ENCODE measurements at places on chromosomes 3 and 15. TPM values are rescaled to one million over a fixed set of nuclear protein-coding genes. Genes with fewer than 3 reads are reported as not detected.

The GABRG3 gene
- total RNA-seq, result not detected

The IL5RA gene
- 0.04 TPM for total RNA-seq

The OR4F6 gene
- not detected for total RNA-seq

The TIGIT gene
- 0.23 TPM for total RNA-seq

The ITIH1 gene
- 0.51 TPM for total RNA-seq

The WWTR1 gene
- total RNA-seq, result 26.6 TPM

The HTR3E gene
- not detected for total RNA-seq

The ESYT3 gene
- 0.97 TPM for total RNA-seq

The GPR160 gene
- 9.3 TPM for total RNA-seq

The DUOX2 gene
- 32.2 TPM for total RNA-seq

The RTP4 gene
- 1.9 TPM for total RNA-seq

The LYZL4 gene
- total RNA-seq, result not detected

The TMEM212 gene
- total RNA-seq, result not detected

GRCh38 chr15:75947092-75947491, 43.4 kb downstream of the FBXO22 start:
- DNase-seq, result no peak

GRCh38 chr3:30620402-30621360, 14.3 kb downstream of the TGFBR2 start:
- no peak for DNase-seq

GRCh38 chr3:99875581-99875928, 57.9 kb downstream of the CMSS1 start:
- no peak for DNase-seq

GRCh38 chr3:195102609-195103467, 168.1 kb downstream of the XXYLT1 start:
- DNase-seq, result no peak

- DNase-seq, result no peak
Observed at GRCh38 chr3:164320962-164321361, 757.3 kb downstream of the SI start.

DNA sequence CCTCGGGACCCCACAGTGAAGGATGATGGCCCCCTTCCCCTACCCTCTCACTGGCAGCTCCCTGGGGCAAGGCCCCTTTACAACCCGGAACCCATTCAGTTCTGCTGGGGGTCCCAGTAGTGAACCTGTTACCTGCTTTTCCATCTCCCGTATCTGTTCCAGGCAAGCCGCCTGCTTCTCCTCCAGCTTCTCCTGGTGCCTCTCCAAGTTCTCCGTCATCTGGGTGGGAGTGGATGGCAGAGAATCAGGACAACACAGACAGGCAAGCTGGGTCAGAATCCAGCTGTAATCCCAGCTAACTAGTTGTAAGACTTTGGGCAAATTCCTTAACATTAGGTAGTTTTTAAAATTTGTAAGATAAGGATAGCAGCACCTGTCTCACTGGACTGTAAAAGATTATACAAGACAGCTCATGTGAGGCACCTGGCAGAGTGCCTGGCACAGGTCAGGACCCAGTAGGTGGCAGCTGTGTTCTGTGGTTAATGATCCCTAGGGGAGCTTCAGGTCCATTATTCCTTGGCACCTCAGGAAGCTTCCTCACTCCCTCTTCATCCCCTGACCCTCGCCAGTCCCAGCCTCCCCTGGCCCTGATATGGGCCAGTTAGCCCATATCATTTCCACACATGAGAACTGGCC, 6.4 kb upstream of the ANKRD63 start:
- peak; percentile 88 for DNase-seq

DNA sequence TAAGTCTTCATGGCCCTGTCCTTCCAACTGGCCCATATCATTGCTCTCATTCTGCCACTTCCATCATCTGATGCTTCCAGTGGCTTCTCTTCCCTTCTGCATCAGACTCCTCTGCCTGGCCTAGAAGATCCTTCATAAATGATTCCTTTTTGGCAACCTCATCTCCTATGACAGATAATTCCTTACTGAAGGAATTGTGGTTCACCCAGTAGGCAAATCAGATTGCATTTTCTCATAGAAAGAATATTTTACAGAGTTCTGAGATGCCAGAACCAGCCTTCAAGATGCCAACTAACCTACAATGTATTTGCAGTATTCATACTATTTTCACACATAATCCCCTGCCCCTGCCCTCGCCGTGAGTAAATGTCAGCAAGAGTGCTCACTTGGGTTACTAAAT, 423.0 kb upstream of the TGFBR2 start:
- DNase-seq, result no peak

DNA sequence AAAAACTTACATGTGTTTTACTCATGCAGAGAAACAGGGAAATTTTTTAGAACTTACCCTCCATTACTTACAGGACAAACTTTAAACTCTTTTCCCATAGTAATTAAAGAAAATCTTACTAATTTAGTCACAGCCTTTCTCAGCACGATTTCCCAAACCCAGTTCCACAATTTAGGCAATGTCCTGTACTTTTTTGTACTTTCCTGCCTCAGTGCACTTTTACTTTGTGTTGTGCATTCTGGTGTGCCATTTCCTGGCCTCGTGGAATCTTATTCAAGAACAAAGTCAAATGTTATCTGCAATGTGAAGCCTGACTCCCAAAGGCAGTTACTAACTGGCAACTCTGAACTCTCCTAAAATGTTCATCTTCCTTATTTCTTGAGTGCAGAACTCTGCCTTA, 1.9 kb downstream of the SLC33A1 start:
- no peak for DNase-seq

- DNase-seq, result no peak
Observed at GRCh38 chr15:79282371-79283251, at the start of gene ANKRD34C. Gene ANKRD34C (plus strand): TSS chr15:79282722. CDS start chr15:79293285, 10,563 bp downstream.

GRCh38 chr15:73687351-73687750, 3.2 kb downstream of the CD276 start:
- DNase-seq, result no peak

GRCh38 chr15:100438570-100438969, 90.2 kb downstream of the CERS3 start:
- DNase-seq, result peak; percentile 5

- DNase-seq, result peak; percentile 29
Observed at GRCh38 chr3:184549796-184550577, 11.6 kb upstream of the EPHB3 start.

- DNase-seq, result no peak
Observed at GRCh38 chr3:48697952-48698351, 12.2 kb upstream of the NCKIPSD start.

DNA sequence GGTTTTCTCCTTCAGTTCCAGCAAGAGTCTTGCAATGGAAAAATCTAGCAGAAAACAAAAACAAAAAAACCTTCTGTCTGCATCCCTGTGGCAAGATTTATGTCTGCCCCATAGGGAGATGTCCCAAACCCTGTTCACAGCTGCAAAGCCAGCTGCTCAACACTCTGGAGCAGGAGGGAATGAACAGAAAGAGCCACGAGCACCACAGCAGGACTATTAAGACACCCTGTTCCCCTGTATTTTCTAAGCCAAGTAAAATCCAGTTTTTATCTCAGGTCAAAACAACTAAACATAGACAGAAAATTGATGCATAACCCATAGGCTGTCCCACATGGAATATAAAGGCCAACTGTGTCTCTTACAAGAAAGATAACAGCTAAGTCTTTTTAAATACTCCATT, 357.9 kb downstream of the LSAMP start:
- DNase-seq, result no peak

- no peak for DNase-seq
Observed at GRCh38 chr3:125651244-125651643, 55.9 kb upstream of the OSBPL11 start.

DNA sequence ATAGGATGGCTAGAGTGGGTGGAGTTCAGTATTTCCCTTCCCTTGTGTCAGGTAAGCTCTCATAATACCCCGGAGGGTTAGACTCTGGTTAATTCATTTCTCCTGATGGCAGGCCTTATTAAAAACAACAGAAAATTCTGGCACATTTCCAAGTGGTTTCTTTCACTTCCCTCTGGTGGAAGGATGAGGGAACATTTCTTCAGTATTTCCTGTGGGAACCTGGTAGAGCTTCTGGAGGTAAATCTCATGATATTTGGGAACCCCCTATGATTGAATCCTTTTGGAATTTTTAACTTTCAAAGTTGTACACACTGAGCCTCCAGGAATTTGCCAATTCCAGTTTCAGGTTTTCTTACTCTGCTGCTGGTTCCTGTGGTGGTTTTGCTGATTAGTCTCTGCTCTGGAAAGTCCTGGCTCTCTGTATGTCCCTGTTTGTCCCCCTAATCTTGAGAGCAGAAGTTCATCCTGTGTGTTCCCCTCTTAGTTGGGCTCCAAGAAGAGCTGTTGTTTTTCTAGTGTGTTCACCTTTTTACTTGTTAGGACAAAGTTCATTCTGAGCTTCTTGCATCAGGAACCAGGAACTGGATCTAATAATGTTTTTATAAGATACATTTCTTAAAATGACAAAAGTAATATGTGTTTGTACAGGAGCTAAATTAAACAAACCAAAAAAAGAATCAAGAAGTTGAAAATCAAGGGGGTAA, 12.1 kb downstream of the CHRNA7 start:
- no peak for DNase-seq

DNA sequence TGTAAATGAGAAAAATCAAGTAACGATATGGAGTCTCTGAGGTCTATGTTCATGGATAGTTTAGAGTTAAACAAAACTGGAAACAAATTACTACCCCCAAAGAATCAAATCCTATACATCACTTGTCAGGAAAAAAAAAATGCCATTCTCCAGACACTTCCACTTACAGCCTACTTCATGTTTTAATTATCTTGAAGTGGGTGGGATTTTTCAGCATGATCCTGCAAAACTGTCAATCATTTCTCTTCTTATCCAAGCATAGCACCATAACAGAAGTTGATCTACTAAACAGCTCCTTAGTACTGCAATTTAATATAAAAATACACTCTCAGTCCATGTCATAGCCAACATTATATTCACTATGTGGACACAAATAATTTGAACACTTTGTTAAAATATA, 833.9 kb downstream of the TUSC7 start:
- no peak for DNase-seq

DNA sequence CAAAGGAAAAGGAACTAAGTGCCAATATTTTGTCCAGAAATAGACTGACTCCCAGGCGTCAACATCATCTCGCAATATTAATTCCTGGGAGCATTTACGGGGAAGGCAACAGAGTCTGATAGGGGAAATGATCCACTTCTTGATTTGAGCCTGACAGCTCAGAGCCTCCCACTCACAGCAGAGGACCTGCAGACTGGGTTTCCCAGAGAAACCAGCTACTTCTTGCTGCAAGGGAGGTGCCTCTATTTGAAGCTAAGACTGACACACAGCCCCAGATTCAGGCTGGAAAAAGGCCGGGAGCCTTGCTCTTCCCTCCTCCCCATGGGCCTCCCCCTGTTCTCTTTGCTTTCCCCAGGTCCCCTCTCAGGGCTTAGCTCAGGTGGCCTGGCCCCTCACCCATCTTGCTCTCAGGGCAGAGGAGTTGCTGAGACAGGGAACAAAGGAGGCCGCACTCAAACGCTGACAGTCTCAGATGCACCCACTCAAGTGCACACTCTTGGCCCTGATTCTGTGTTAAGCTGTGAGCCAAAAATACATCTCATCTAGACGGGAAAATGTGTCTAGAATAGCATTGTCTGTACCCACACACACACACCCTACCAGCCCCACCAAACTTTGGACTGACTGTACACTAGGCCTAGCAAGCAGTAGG, 49.8 kb upstream of the DCLK3 start:
- no peak for DNase-seq

GRCh38 chr15:60649845-60650548, 171.1 kb upstream of the ICE2 start:
- DNase-seq, result no peak

GRCh38 chr3:131714585-131715220, 211.9 kb upstream of the MRPL3 start:
- no peak for DNase-seq

DNA sequence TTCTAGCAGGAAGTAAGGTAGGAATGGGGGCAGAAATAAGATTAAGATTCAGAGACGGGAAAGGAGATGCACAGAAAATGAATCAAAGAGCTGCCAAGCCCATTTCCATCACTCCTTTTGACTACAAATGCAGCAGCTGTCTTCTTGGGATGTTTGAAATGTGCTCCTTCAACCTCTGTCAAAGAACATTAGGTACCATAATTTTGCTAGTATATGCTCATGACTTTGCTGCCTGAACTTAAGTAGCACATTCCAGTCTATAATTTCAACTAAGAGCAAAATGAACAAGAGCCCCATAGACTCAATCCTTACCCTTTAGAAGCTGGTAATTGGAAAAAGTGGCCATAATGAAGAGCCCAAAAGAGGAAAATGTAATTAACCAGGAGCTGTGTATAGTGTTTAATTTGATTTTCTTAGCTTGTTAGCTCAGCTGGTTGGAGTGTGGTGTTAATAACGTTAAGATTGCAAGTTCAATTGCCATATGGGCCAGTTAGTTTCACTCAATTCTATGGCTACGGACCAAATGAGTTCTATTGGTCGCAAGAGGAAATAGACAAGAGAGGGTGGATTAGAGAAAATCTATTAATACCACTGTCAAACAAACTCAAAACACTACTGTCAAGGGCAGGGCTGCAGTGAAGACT, 349.9 kb downstream of the ZBBX start:
- DNase-seq, result no peak

DNA sequence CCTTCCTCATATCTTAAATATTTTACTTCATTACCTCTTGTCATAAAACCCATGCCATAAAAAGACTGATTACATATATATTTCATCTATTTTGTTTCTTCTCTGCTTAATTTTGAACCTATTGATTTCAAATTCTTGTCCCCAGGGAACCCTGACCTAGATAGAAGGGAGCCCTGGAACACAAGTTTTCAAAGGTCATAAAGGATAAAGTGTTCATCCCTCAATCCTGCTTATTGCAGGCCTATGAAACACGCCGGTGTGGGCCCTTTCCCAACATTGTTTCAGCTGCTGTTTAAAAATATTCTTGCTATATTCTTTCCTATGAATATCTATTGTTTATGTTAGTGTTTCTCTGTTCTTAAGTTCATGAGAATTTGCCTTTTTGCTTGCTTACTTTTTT, 1389.5 kb upstream of the GBE1 start:
- no peak for DNase-seq

DNA sequence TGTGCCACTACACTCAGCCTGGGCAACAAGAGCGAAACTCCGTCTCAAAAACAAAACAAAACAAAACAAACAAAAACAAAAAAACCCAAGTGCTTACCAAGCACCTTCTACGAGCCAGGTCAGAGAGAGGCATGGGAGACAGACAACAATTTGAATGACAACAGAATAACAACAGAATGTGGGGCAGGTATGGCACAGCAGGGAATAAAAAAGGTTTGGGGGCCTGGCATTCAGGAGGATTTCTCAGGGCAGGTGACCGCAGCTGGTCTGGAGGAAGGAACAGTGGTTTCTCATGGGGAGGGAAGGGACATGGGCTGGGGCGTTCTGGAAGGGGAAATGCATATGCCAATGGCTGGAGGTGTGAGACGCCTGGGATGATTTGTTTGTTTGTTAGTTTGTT, 22.5 kb upstream of the PARL start:
- no peak for DNase-seq

Data from pancreas (tissue), 10 donors.